ENCODE measurements at places on chromosomes 4 and X.

DNA sequence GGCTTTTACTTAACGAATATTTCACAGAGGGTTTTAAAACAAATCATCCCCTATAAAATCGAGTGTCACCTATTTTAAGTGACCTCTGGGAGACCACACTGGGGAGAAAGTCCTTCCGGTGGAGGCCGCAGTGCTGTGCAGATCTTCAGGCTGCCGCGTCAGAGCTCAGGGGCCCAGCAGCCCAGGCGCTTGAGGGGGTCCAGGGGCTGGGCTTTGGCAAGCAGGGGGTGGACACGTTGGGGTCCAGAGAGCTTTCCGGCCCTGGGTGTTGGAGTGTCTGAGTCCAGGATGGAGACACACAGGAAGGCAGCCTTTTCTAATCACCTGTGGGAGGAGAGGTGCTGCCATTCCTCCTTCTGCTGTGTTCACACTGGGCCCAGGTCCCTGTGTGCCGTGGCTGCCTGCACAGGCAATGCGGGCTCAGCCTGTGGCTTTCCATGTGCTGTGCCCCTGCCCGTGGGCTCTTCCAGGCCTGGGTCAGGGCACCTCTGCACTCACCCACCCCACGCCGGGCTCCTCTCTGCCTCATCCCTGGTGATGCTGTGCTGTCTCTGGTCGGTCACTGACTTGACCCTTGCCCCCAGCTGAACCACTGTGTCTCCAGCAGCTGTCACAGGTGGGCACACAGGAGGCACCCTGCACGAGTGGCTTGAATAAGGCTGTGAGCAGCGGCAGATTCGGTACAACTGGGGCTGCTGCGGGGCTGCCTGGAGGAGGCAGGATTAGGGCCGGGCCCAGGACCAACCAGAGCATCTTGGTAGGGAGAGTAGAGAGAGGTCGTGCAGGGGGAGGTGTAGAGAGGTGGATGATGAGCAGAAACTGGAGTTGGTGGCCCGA, 10.0 kb downstream of the HTRA3 start:
- DNase-seq: no peak

DNA sequence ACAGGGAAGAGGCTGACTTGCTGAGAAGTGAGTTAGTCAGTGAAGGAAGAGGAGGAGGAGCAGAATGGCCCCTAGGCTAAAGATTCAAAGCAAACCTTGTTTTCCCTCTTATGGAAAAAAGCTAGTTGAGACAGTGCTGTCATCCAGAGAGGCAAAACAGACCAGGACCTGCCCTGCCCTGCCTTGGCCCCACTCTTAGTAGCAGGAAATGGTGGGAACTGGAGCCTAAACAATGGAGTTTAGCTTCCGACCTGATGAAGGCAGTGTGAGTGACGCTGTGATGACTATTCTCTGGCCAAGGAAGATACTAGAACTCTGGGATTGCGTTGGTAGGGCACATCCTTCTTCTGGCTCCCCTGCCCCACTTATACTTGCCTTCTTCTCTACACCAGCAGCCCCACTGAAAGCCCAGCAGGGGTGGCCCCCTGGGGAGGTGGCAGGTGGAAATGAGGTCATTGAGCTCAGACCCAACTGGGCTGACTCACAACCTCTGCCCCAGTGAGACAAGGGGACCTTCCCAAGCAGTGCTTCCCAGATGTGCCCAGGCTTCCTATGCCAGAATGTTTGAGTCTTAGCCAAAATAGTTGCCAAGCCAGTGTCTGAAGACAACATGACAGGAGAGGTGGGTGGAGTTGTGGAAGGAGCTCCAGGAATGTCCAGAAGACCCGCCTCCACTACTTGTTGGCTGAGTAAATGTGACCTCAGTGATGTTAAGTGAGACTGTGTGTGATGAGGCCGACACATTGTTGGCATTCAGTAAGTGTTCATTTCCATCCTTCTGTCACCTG, 38.8 kb downstream of the MSN start:
- DNase-seq: peak; percentile 81

- no peak for DNase-seq
These were observed 349.6 kb upstream of the FTHL17 start for GRCh38 chrX:31421441-31421840.

DNA sequence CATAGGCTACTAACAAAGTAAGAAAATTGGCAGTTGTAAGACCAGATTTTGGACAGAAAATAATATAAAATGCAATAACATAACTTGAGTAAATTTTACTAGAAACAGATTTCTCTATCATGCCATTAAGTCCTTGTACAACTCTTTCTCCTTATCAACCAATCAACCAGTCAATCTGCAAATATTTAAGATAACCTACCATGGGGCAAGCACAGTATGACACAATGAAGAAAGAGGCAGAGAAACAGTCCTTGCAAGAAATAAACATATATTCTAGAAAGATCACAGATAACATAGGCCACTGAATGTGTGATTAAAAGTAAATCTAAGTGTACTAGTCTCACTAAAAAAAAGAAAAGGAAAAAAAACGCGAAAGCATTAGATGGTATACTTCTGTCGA, 194.8 kb downstream of the PPP3CA start:
- no peak for DNase-seq

DNA sequence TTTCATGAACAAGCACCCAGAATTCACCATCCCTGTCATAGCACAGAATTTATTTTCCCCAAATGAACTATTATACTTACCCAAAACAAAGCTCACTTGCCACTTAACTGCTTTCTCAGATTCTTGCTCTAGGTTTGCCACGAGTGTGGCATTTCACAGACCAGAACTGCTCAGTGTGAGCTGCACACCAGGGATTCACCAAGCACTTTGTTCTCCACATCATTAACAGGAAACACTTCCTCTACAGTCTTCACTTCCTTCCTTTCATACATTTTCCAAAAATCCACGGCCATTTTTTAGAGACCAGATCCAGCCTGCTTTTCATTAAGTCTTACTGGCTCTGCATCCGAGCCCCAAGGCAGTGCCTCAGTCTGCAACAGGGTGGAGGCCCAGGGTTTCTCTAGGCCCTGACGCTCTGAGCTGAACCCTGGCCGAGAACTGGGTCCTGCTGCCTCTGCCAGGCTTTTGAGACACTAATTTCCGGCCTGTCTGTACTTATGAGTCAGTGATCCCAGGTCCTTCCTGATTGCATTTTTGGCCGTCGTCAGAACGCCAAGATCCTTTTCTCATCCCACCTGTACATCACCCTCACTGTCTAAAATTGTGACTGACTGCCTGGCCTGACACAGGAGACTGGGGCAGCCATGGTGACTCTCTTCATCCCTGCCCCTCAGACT, 67.6 kb upstream of the MTNR1A start:
- peak; percentile 85 for DNase-seq

DNA sequence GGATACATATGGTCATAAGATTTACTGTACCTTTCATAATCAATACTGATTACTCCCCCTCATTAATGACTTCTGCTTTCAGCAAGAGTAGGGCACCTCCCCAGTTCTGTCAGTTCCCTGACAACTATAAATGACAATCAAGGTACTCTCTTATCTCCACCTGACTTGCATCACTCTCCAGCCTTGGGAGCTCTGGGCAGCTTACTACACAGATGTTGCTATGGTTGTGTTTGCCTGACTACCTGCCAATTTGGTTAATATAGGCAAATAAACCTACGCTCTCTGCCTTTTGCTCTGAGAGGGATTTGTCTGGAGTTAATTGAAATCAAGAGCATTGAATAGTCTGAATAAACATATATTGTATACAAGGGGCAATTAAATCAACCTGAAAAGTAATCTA, 22.8 kb upstream of the MAP7D3 start:
- DNase-seq: no peak

GRCh38 chr4:2621419-2621818, 85.0 kb downstream of the FAM193A start:
- no peak for DNase-seq
